ENCODE measurements at places on chromosomes 7 and 10.

DNA sequence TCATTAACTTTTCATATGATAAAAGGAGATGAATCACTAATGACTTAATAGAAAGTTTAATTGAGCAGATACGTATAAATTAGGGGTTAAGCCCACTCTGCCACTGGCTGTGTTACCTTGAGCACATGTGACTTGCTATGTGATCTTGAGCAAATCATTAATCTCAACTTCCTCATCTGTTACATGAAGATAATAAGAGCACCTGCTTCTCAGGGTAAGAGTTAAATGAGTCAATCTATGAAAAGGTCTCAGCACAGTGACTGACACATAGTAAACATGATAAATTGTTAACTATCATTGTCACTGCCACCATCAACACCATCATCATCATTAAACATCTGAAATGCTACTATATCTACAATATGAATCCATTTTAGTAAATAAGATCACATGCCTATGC, 110.8 kb downstream of the TPK1 start:
- DNase-seq = no peak

GRCh38 chr10:3830946-3831345, 45.9 kb upstream of the KLF6 start:
- no peak for DNase-seq

DNA sequence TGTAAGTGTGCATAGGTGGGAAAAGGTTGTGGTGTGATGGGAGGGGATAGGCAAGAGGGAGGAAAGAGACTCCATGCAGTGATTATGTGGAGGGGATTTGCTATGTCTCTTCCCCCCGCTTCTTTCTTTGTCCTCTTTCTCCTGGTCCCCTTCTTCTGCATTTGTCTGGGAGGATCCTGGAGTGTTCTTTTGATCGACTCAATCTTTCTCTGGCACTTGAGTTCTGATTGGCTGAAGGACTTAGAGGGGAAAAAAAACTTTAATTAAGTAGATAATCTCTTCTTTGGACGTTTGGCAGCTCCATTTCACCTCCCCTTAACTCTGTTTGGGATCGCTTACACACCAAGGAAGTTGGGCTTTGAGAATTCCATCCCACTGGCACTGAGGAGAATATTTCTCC, at the start of gene WNT8B:
Gene WNT8B, plus strand, starts transcription at position 301 of the 400 bp plus-strand sequence. CDS start 160 bp downstream, outside the sequence.
- no peak for DNase-seq

DNA sequence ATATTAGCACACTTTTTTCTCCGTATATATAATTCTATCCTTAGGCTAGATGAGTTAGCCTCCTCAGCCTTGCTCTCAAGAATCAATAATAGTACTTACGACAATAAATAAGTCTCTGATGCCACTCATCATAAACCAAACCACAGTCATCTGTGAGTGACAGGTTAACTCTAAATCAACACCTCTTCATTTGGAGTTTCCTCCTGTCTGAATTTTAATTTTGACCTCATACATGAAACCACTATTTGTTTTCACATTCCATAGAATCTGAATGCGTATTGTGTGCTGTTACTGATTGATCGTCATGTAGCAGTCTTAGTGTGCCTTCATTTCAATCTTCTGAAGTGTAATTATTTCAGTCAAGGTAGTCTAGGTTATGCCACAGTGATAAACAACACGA, 85.8 kb downstream of the HGF start:
- DNase-seq = no peak

DNA sequence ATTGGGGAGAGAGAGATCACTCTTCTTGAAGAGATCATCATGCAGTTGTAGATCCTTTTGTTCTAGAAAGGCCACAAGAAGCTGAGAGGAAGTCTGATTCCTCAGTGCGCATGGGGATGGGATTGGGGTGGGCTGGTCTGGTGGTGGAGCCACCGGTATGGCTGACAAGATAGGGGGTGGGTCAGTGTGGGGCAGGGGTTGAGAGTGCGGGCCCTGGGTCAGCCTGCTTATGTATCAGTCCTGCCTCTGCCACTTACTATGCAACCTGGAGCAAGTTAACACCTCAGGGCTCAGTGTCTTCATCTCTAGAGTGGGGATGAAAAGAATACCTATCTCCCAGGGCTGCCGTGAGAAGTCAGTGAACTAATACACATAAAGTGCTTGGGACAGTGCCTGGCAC, 8.0 kb downstream of the SMARCD3 start:
- no peak for DNase-seq
